ENCODE measurements at places on chromosomes 16 and 17.

GRCh38 chr17:30520882-30521281 lies 43.7 kb downstream of the GOSR1 start:
- no peak for DNase-seq

DNA sequence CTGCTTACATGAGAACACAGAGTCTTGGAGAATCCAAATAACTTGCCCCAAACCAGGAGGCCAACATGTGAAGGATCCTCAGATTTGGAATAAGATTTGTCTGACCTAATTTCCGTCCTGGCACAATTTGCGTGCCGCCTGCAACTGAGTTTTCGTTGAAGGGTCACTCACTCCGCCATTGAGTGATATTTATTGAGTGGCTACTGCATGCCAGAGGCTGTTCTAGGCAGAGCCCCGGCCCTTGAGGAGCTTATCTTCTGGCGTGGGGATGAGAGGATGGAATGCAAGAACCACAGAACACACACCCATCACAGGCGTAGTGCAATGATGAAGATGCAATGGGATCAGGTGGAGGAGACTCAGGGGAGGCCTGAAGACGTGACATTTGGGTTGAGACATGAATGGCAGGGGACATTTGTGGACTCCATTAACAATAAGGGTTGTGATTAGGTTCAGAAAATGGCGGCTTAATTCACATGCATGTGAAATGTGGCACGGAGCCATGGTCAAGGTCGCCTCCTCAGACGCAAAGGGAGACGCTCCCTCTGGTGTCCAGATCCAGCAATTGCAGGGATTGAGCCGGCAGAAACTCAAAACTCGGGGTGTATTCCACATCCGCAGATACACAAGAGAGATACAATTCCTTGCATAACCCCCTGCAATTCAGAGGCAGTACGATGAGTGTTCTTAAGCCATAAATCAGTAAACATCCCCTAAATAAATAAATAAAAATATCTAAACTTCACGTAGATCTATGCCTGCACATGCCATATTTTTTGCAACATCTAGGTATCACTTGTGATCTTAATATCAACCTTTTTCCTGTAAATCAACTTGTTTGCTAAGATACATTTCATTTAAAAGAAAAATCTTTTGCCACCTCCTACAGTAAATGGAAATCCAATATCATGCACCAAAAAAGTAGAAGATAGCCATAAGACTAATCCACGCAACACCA lies 57.9 kb upstream of the CACNG4 start:
- DNase-seq: peak; percentile 42

DNA sequence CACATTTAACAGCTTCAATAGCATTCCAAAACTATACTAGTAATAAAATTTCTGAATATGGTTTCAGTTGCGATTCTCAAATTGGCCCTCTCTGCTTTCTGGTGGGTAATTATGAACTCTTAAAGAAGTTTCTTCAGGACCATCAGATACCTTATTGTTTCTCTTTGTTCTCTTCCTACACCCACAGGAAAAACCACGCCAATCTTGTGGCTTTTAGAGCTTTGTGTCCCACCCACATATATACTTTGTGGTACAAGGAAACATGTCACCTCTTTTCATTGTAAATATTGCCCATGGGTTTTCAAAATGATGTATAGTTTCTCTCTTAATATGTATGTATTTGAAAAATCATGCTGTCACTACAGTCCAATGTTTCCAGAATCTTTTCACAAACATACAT lies 12.1 kb downstream of the ABCA9 start:
- DNase-seq: no peak

GRCh38 chr16:85924675-85925074 lies 25.7 kb downstream of the IRF8 start:
- DNase-seq: no peak

- DNase-seq: no peak
Measured at GRCh38 chr17:42920922-42921321, 20.3 kb downstream of the G6PC1 start.

GRCh38 chr16:88535857-88536222 lies 34.4 kb upstream of the ZC3H18 start:
- no peak for DNase-seq

DNA sequence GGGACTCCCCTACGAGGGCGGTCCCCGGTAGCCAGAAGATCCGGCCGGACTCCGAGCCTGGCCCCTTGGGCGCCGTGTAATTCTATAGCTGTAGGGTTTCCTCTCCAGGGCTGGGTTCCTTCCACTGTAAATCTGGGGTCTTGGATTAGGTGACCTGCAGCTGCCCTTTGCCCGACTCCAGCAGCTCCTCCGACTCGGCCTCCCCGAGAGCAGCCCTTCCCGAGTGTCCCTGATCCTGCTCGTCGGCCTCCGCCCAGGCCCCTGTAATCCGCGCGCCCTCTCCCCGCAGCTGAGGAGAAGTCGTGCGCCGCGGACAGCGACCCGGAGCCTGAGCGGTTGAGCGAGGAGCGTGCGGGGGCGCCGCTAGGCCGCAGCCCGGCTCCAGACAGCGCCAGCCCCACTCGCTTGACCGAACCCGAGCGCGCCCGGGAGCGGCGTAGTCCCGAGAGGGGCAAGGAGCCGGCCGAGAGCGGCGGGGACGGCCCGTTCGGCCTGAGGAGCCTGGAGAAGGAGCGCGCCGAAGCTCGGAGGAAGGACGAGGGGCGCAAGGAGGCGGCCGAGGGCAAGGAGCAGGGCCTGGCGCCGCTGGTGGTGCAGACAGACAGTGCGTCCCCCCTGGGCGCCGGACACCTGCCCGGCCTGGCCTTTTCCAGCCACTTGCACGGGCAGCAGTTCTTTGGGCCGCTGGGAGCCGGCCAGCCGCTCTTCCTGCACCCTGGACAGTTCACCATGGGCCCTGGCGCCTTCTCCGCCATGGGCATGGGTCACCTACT lies 5.5 kb downstream of the TBX2 start:
- no peak for DNase-seq

- no peak for DNase-seq
Measured at GRCh38 chr16:81446907-81447268, 2.3 kb downstream of the CMIP start.

- no peak for DNase-seq
Measured at GRCh38 chr16:24382762-24383407, 126.8 kb downstream of the CACNG3 start.

DNA sequence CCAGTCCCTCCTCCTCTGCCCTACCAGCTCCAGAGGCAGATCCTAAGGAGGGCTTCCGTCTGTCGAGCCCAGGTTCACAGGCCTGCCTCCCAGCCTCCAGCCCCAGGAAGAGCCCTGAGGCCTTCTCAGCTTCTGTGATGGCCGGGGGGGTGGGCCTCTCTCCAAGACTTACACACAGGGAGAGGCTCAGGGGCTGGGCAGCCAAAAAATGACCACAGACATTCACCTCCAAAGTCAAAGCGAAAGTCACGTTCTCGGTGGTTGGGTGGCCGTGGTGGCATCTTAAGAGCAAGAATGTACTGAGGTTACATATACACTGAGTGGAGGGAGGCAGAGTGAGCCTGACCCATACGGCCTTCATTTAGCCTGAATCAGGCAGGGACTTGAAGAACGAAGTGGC lies 119.1 kb downstream of the CCDC182 start:
- DNase-seq: no peak

- no peak for DNase-seq
Measured at GRCh38 chr17:29115435-29115834, 64.8 kb downstream of the MYO18A start.

DNA sequence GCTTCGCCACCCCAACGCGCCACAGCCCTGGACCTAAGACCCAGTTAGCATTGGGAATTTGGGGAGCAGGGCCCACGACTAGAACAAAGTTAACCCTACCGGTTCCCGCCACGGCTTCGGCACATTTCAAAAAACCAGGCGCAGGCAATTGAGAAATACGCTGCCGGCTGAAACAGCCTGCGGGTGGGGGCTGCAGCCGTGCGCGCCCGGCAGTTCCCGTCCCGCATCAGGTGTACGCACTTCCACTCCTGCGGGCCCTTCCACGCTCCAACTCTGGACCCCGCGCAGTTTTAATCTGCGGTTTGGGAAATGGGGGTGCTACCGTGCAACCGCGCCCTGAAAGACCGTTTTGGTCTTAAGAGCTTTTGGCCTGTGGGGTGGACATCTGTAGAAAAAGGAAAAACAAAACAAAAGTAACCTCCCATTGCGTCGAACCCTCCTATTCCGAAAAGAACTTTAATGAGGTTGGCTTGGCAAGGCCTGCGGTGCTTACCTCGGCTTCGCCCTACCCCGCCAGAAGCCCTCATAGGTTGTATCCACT lies 7.1 kb downstream of the IRX5 start:
- DNase-seq: peak; percentile 14

GRCh38 chr17:62901544-62901943 lies 64.5 kb upstream of the TANC2 start:
- DNase-seq: no peak

DNA sequence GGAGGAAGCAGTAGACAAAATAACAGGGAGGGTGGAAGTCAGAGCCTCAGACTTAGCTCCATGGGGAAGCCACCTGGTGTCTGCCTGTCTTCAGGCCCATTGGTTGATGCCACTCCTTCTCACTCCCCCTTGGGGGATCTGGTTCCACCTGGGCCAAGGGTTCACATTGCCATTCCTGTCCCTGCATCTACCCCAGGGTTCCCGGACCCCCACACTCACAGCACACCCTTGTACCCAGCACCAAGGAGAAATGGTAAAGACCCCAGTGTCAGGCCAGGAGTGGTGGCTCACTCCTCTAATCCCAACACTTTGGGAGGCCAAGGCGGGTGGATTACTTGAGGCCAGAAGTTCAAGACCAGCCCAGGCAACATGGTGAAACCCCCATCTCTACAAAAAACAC lies 1.0 kb upstream of the CA7 start:
- DNase-seq: no peak
